ENCODE measurements at places on chromosomes 5 and 9. TPM values are rescaled to one million over a fixed set of nuclear protein-coding genes. Genes with fewer than 3 reads are reported as not detected.
A peak's percentile ranks its signal among the peaks of the same experiment; 100 is the strongest.

GRCh38 chr9:111114486-111114885, 76.2 kb upstream of the LPAR1 start:
- DNase-seq = no peak

- DNase-seq = no peak
Observed at GRCh38 chr5:163338-163620, 28.0 kb upstream of the LRRC14B start.

ITGA2 gene
- not detected for total RNA-seq

ADAMTS13 gene
- 3.3 TPM for total RNA-seq

POC5 gene
- total RNA-seq = 25.5 TPM

TICAM2 gene
- 5.4 TPM for total RNA-seq

DNA sequence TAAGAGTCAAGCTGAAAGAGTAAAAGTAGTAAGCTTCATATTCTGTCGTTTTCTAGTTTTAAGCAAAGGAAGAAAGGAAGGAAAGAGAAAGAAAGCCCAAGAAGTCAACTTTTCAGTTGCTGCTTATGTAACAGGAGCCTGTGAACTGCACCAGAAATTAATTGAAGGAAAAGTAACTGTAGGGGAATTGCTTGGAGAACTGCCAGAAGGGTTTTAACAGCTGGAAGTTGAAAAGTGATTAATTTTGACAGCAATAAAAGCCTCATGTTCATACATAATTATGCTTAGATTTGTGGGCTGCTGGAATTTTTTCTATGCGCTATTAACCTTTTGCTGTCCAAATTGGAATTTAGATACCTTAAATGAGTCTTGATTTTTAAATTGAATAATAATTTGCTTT, 255.7 kb downstream of the ENC1 start:
- no peak for DNase-seq

DNA sequence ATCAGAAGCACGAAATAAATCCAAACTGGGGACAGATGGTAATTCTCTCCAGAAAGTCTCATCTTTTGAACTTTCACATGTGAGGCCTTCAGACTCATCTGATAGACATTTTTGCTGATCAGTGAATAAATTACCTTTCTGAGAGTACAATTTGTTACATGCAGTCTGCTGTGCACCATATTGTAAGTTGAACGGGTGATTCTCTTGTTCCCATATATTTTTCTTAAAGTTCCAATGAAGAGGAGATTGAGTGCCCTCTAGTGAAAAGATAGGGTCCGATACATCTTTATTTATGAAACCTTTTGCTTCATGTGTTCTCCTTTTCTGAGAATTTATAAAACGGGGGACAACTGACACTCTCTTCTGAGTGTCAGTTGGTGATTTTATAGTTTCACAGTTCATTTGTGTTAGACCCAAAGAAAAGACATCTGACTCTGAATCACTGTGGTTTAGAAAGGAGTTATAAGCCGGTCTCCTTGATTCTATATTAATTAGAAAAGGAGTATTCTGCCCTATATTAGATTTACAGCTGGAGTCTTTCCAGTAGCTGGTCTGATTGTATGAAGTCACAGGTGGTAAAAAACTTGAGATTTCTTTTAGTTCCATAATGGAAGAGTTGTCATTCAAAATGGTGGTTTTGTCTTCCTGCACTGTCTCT, 30.4 kb downstream of the GNG10 start:
- peak; percentile 26 for DNase-seq

ENC1 gene
- total RNA-seq = 14.6 TPM
